ENCODE measurements at places on chromosomes 1 and 21.
A peak's percentile ranks its signal among the peaks of the same experiment; 100 is the strongest.

DNA sequence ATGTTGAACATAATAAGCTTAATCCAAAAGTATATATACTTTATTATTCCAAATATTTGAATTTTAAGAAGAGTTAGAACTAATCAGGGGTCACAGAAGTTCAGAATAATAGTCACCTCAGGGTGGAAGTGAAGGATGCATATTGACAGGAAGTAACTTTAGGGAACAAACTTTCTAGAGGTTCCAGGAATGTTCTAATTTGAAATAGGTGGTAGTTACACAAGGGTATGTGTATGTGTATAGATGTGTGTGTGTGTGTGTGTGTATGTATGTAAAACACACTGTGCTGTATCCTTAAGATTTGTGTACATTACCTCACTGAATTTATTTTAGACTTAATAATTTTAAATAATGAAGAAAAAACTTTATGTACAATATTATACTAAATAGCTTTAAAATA lies 110.4 kb downstream of the ACBD6 start:
- no peak overlapping the region for H3K4me3 ChIP-seq
- H3K27me3 ChIP-seq, result no peaks in the 10 kb centered on the region
- H3K36me3 ChIP-seq, result no peaks in the 10 kb centered on the region
- no peak for DNase-seq
- H3K4me1 ChIP-seq, result no peaks in the 10 kb centered on the region
- no peak overlapping the region for H3K27ac ChIP-seq

DNA sequence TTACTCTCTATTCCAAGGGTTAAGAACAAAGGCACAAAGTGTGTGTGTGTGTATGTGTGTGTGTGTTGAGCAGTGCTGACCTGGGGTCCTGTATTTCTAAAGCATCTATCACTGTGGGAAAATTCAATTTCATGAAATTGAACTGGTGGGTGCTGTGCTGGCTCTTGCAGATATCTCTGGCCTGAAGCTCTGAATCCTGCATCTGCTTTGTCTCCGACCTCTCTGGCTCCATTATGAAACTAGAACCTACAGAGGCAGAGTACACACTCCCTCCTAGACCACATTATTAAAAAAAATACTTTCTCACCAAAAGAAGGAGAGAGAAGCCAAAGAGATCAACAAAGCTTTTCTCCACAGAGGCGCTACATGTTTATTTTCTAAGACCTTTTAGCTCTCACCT lies 88.4 kb upstream of the PDE4B start:
- H3K4me3 ChIP-seq, result no peak overlapping the region
- H3K36me3 ChIP-seq, result no peaks in the 10 kb centered on the region
- H3K27me3 ChIP-seq, result peaks cover 4% of the 10 kb centered on the region

DNA sequence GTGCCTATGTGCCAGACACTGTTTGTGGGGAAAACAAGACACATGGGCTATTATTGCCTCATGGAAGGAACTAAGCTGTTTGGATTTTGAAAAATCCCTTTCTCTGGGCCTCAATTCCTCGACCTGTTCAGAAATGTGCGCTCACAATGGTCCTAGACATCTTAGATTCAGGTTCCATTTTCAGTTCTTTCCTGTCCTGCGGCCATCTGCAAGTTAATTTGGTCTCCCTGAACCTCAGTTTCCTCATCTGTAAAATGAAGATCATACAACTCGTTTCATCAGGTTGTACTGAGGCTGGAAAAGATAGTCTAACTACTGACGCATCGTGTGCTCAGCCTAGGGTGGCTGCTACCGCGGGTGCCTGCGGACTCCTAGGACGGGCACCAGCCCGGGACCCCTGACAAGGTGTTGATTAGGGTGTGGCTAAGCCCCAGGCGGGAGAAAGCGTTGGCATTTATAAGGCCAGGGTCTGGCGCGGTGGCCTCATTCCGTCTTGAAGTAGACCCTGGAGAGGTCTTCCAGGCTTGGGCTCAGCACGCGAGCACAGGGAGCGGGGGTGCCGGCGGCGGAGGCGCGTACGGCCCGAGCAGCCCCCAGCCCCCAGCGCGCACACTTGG lies 493 bp upstream of the ELOA start:
- peak overlapping the region; percentile 78 for H3K27ac ChIP-seq
- DNase-seq, result no peak
- peak overlapping the region; percentile 80 for H3K4me3 ChIP-seq
- no peaks in the 10 kb centered on the region for H3K36me3 ChIP-seq

- no peak overlapping the region for H3K27ac ChIP-seq
- H3K4me3 ChIP-seq, result no peak overlapping the region
- no peaks in the 10 kb centered on the region for H3K4me1 ChIP-seq
- H3K27me3 ChIP-seq, result no peaks in the 10 kb centered on the region
Observed at GRCh38 chr1:71343686-71344416, 263.0 kb upstream of the ZRANB2 start.

DNA sequence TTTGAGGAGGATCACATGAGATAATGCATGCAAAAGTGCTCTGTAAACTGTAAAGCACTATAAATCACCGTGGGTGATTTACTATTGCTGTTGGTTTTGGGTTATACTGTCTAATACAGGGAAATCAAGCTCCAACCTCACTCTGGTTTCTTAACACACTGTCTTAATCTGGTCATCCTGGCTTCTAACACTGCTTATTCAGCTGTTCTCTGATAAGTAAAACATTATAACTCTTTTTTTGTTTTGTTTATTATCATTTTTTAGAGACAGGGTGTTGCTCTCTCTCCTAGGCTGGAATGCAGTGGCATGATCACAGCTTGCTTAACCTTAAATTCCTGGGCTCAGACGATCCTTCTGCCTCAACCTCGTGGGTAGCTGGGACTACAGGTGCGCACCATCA lies 21.9 kb upstream of the LSM10 start:
- no peak overlapping the region for H3K4me3 ChIP-seq
- H3K27me3 ChIP-seq, result no peaks in the 10 kb centered on the region
- no peak for DNase-seq
- peaks cover 18% of the 10 kb centered on the region for H3K4me1 ChIP-seq
- H3K36me3 ChIP-seq, result no peaks in the 10 kb centered on the region
- H3K27ac ChIP-seq, result no peak overlapping the region

DNA sequence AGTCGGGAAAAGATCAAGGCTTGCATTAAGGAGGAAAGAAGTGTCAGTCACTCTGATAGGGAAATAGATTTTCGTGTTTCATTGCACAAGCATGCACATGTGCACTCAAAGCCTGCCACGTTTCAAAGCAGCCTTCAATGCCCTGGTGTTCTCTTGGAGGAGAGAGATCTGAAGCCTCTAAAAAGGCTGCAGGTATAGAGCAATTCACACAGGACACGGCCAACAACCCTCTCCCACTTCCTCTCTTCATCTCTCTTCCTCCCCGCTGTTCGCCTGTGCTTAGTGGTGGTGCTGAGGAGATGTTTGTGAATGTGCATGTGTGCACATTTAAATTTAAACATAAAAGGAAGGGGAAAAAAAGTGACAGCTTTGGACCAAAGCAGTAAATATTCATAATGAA lies 117.7 kb downstream of the NUF2 start:
- no peaks in the 10 kb centered on the region for H3K36me3 ChIP-seq
- DNase-seq, result no peak
- no peak overlapping the region for H3K27ac ChIP-seq
- H3K27me3 ChIP-seq, result no peaks in the 10 kb centered on the region
- H3K4me3 ChIP-seq, result no peak overlapping the region

DNA sequence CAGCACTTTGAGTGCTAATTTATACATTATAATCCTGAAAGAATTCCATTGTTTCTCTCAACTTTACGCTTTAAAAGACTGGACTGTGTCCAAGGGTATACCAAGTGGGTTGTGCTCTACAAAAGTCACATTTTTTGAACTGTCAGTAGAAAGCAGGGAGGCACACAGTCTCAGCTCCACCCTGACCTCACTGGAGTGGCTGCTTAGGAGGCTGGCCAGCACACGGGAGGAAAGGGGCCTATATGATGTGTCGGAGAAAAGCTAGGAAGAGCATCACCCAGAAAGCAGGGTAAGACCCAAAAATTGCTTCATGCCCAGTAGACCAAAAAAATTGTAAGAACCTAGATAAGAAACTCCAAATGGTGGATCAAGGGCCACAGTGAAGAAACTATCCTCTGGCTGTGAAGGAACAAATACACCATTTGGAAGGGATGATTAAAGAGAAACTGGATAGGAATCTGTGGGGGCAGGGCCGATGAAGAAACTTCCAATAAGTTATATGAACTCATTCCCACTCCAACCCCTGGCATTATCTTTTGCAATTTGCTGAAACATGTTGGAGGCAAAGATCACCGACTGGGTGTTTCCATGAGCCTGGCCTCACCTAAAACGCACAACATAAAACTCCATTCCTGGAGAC lies 1.9 kb downstream of the S100A10 start:
- peaks cover 43% of the 10 kb centered on the region for H3K4me1 ChIP-seq
- H3K27ac ChIP-seq, result peak overlapping the region; percentile 2
- no peak for DNase-seq
- no peaks in the 10 kb centered on the region for H3K27me3 ChIP-seq
- peak overlapping the region; percentile 61 for H3K4me3 ChIP-seq
- H3K36me3 ChIP-seq, result no peaks in the 10 kb centered on the region

DNA sequence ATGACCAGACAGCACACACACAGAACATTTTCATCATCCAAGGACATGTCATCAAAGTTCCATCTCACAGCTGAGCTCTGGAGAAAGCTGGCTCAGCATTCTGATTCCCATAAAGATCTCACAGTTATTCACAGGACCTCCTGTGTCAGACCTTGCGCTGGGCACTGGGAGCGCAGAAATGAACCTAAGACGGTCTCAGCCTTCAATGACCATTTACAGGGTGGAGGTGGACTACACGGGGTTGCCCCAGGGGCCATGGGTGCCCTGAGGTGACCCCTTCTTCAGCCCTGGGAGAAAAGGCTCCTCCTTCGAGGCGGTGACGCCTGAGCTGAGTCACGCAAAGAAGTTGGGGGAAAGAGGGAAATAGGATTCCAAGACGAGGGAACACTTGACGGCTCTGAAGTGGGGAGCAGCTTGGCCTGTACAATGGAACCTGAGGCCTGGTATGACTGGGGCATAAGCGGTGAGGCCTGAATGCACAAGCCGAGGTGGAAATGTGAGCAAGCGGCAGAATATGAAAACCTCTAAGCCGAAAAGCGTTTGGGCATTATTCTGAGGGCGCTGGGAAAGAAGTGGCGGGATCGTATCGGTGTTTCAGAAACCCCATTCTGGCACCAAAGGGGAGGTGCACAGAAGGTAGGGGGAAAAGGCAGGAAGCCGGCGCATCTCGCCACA lies 797 bp downstream of the CC2D1B start:
- peaks cover 12% of the 10 kb centered on the region for H3K36me3 ChIP-seq
- H3K4me1 ChIP-seq, result peaks cover 57% of the 10 kb centered on the region
- no peak for DNase-seq
- peak overlapping the region; percentile 80 for H3K27ac ChIP-seq
- H3K27me3 ChIP-seq, result no peaks in the 10 kb centered on the region
- peak overlapping the region; percentile 74 for H3K4me3 ChIP-seq

- H3K36me3 ChIP-seq, result no peaks in the 10 kb centered on the region
- H3K27me3 ChIP-seq, result peaks cover 7% of the 10 kb centered on the region
- no peaks in the 10 kb centered on the region for H3K4me1 ChIP-seq
- H3K4me3 ChIP-seq, result no peak overlapping the region
- H3K27ac ChIP-seq, result no peak overlapping the region
Observed at GRCh38 chr1:222240536-222241181, 307.2 kb downstream of the HHIPL2 start.
